ENCODE measurements at places on chromosomes 12 and 14. TPM values are rescaled to one million over a fixed set of nuclear protein-coding genes. Genes with fewer than 3 reads are reported as not detected.

Gene SERPINA12
- total RNA-seq, result not detected

DNA sequence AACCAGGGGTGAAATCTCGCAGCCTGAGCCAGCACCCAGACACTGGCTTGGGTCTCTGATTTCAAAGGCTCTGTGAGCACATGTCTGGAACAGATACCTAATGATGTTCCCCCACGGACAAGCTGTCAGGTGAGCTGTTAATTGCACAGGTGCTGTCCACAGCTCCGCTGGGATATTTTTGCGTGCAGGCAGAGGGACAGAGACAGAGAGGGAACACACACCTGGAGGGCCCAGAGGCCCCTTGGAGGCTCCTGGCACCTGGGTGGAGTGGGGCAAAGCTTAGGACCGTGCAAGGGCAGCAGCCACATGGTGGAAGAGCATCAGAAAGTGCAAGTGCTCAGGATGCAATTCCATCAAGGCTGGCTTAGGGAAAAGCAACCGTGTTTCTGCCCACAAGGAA, 57.3 kb downstream of the ARL6IP4 start:
- no peak for DNase-seq

Gene CLBA1
- 8.0 TPM for total RNA-seq

Gene RNASE3
- not detected for total RNA-seq

Measured in pancreas (tissue), 10 donors.